ENCODE measurements at places on chromosomes 16 and 17.

- no peak for DNase-seq
Observed at GRCh38 chr17:65694601-65695000, 133.2 kb upstream of the AXIN2 start.

GRCh38 chr16:84369938-84370627 is 1.7 kb downstream of the ATP2C2 start:
- DNase-seq = no peak

GRCh38 chr17:38660097-38661025 is 14.4 kb downstream of the EPOP start:
- DNase-seq = no peak

DNA sequence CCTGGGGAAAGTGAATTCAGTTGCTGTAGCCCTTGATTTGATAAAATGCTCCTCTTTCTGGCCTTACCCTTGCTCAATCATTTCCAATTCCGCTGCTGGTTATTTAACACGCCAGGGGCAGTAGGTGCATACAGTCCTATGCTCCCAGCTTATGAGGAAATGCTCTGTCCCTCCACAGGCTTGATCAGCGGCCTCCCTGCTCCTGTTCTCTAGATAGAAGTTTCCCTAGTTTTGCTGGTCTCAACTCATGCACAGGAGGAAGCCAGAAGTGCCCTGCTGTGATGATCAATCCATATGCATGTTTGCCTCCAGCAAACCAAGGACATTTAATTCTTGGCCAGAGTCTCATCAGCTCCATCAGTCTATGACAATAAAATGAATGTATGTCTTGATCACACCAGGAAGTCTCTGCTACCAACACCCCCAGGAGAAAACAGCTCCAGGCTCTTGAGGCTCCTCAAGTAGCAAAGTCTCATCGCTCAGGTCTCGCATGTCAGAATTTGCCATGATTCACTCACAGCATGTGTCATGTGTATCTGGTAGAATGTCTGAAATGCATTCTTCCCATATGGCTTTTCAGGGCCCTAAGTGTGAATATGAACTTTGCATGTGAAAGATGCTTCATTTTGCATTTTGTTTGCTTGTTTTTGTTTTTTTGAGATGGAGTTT is 208.9 kb downstream of the CDH13 start:
- DNase-seq = no peak

- no peak for DNase-seq
Observed at GRCh38 chr16:13970708-13971422, 50.9 kb downstream of the ERCC4 start.

GRCh38 chr17:27323538-27324215 is 29.8 kb downstream of the WSB1 start:
- DNase-seq = no peak

DNA sequence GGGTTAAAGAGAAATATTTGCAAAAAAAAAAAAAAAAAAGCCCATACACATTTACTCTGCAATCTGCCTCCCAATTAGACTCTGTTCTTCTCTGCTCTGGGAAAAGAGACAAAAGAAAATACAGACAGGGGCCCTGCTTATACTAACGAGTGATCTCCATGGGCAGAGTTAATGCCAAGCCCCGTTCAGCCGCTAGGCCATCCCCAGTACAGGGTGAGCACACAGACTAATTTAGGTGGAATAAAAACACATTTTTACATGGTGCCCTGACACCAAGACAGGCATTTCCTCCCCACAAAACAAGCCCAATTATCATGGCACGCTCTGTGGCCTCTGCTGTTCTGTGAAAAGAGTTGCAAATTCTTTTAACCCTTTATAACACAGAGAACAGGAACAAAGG is 356.3 kb upstream of the C16orf82 start:
- DNase-seq = no peak

DNA sequence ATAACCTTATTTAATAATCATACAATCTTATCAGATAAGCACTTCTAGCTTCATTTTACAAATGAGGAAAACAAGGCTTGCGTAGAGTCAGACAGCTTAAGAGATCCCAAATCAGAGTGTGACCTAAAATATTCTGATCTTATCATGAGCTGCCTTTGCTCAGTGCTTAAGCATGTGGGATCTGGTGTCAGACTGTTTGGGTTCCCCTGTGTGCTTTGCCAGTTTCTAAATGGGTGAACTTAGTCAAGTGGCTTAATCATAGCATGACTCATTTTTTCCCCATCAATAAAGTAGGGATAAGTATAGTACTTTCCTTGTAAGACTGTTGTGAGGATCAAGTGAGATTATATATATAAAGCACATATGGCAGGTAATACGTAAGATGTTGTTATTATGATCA is 612.6 kb upstream of the C16orf82 start:
- DNase-seq = no peak

DNA sequence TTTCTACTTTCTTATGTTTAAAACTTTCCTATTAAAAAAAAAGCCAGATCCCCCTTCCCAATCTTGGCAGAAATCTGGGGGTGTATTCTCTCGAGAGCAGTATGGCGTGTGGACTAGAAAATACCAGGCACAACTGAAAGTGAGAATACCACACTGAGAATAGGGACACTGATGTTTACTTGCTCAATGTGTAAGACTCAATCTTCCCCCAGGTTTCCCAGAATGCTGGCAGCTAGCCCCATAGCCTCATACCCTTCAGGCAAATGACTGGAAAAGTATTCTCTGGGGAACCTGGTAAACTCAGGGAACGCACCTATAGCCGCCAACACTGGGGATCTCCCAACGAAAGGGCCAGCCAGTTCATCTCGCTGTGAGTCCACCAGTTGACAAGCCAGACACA is 15.3 kb downstream of the ZZEF1 start:
- DNase-seq = no peak

Data from globus pallidus (tissue), 1 donor.